ENCODE measurements at places on chromosomes 6 and 20. TPM values are rescaled to one million over a fixed set of nuclear protein-coding genes. Genes with fewer than 3 reads are reported as not detected.
A peak's percentile ranks its signal among the peaks of the same experiment; 100 is the strongest.

- peaks cover 19% of the 10 kb centered on the region for H3K36me3 ChIP-seq
- H3K4me1 ChIP-seq = peaks cover 11% of the 10 kb centered on the region
- no peaks in the 10 kb centered on the region for H3K27me3 ChIP-seq
- H3K4me3 ChIP-seq = no peak overlapping the region
These were observed 4.4 kb downstream of the OSER1 start for GRCh38 chr20:44206132-44206531.

- no peaks in the 10 kb centered on the region for H3K36me3 ChIP-seq
- no peak overlapping the region for H3K4me3 ChIP-seq
- peak; percentile 65 for DNase-seq
- peaks cover 4% of the 10 kb centered on the region for H3K4me1 ChIP-seq
- peaks cover 5% of the 10 kb centered on the region for H3K27me3 ChIP-seq
These were observed 191.3 kb upstream of the FOXA2 start for GRCh38 chr20:22775671-22776139.

DNA sequence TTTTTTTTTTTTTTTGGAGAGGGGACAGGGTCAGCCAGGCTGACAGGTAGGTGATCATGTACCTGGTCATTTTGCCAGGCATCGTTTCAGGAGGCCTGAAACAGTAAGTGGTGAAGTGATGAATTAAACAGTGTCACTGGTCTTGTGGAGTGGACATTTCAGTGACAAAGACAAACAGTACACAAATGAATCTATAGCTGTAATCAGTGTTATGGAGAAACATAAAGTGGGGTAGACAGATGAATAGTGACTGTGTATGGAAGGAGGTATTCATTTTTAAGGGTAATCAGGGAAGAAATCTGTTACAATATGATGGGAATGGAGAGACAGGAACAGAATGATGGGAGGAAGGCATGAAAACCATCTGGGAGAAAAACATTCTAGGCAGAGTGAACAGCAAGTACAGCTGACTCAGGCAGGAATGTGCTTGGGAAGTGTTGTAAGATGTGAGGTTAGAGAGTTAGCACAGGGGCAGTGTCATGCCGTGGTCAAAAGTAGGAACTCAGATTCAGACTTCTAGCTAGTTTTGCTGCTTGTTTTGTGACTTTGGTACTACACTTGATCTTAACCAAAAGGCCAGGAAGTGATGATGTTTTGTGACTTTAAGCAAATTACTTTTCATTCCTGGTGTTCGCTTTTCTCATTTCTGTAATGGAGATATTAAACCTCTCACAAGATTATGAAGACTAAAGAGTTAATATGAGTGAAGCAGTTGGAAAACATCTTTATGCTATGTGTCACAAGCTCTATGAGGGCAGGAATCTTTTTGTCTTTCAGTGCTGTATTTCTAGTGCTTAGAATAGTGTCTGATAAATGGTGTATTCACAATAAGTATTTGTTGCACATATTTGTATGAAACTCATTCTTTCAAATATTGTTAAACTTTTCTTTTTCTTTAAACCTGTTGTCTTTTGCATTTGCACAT, 43.4 kb downstream of the QKI start:
- H3K4me3 ChIP-seq = no peak overlapping the region
- DNase-seq = peak; percentile 95
- H3K27ac ChIP-seq = peak overlapping the region; percentile 55
- H3K27me3 ChIP-seq = no peaks in the 10 kb centered on the region
- H3K36me3 ChIP-seq = peaks cover 1% of the 10 kb centered on the region
- H3K4me1 ChIP-seq = peaks cover 15% of the 10 kb centered on the region

DNA sequence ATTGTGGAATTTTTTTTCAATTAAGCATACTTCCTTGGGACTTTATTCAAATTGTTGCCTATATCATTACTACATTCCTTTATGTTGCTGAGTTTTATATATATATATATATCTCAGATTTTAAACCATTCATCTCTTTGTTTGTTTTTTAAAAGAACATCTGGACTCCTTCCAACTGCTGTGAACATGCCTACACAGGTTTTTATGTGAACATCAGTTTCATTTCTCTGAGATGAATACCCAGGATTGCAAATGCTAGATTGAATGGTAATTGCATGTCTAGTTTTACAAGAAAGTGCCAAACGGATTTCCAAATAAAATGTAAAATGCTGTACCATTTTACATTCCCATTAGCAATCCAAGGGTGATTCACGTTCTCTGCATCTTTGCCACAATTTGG, 1289.3 kb downstream of the HACE1 start:
- no peak overlapping the region for H3K27ac ChIP-seq
- no peak overlapping the region for H3K4me3 ChIP-seq
- no peak for DNase-seq
- H3K4me1 ChIP-seq = no peaks in the 10 kb centered on the region
- no peaks in the 10 kb centered on the region for H3K36me3 ChIP-seq

GRCh38 chr20:48292806-48293205, 507.5 kb upstream of the SULF2 start:
- no peak overlapping the region for H3K4me3 ChIP-seq
- no peaks in the 10 kb centered on the region for H3K36me3 ChIP-seq
- no peak for DNase-seq
- no peak overlapping the region for H3K27ac ChIP-seq

Gene LRRC1
- total RNA-seq = 6.1 TPM

Gene SLC32A1
- total RNA-seq = not detected

GRCh38 chr6:73704260-73704659, 8.3 kb downstream of the CD109 start:
- H3K4me1 ChIP-seq = peaks cover 4% of the 10 kb centered on the region
- DNase-seq = peak; percentile 99
- H3K27me3 ChIP-seq = no peaks in the 10 kb centered on the region
- no peaks in the 10 kb centered on the region for H3K36me3 ChIP-seq

- H3K4me1 ChIP-seq = peaks cover 1% of the 10 kb centered on the region
These were observed 96.8 kb downstream of the PSMB1 start for GRCh38 chr6:170456334-170456733.

- peaks cover 13% of the 10 kb centered on the region for H3K4me1 ChIP-seq
- no peak overlapping the region for H3K4me3 ChIP-seq
- no peak for DNase-seq
- no peaks in the 10 kb centered on the region for H3K27me3 ChIP-seq
- no peaks in the 10 kb centered on the region for H3K36me3 ChIP-seq
These were observed 168.8 kb downstream of the BCAS1 start for GRCh38 chr20:53901497-53902096.

Gene TNXB
- total RNA-seq = under 0.01 TPM
